Body of pancreas (tissue), 4 donors: ENCODE measurements at places on chromosomes 11 and 22.
A peak's percentile ranks its signal among the peaks of the same experiment; 100 is the strongest.

- DNase-seq = no peak
Observed at GRCh38 chr11:68956142-68956541, 24.6 kb downstream of the MRGPRD start.

DNA sequence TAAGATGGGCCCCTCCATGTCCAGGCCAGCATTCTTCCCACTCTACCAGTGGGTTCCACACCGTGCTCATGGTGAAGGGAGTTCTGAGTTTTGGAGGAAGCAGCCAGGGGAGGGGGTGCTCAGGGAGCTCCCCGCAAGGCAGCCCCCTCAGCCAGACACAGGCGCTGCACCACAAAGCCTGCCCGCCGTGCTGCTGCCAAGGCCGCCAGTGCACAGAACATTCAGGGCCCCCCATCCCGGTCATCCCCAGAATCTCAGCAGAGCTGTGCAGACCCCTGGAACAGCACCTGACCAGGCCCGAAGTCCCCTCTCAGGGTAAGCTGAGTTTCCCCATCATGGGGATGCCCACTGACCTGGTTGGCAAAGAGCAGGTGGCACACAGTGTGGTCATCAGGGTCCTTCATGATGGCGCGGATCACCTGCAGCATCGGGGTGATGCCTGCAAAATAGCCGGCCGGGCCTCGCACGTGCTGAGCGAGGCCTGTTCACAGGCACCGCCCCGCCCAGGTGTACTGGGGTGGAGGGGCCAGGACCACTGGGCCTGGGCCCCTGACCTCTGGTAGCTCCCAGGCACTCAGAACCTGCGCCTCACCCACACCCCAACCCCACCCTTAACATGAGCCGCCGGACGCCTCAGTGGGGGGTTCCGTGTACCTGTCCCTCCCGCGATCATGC, 12.4 kb upstream of the POLDIP3 start:
- no peak for DNase-seq

- no peak for DNase-seq
Observed at GRCh38 chr22:30893434-30894370, 74.9 kb downstream of the MORC2 start.

- no peak for DNase-seq
Observed at GRCh38 chr11:47374720-47375019, 3.7 kb downstream of the SPI1 start.

DNA sequence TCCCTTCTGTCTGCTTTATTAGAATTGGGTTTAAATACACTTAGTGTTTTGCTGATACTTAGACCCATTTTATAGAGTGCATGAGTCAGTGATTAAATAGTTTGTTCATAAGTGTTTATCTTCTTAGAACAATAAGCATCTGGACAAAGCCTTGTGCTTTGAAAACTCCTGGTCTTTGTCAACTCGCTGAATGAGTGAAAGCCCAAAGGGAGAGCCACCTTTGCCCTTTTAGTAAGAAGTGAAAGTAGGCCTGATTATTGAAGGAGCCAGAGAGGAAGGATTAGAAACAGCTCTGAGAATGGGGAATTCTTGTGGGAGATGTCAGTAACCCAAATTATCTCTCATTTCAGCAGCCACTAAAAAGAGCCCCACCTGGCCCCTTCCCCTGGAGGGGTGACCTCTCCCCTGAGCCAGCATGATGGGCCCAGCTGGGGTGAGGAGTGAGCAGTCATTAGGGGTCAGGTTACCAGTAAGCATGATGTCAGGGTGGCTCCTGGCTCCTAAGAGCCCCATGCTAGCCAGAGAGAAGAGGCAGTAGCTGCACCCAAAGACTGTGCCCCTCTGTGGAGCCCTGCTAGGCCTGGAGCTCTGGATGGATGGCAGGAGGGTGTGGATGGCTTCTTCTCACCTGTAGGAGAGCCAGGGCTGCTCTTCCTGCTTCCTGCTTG, 125.1 kb upstream of the E2F8 start:
- no peak for DNase-seq

GRCh38 chr11:16977136-16977993, 36.8 kb downstream of the PLEKHA7 start:
- DNase-seq = no peak

GRCh38 chr11:36567694-36568093, at the start of gene RAG1:
RAG1 (plus strand) TSS chr11:36568007; CDS start chr11:36573305, 5,298 bp downstream.
- DNase-seq = no peak

DNA sequence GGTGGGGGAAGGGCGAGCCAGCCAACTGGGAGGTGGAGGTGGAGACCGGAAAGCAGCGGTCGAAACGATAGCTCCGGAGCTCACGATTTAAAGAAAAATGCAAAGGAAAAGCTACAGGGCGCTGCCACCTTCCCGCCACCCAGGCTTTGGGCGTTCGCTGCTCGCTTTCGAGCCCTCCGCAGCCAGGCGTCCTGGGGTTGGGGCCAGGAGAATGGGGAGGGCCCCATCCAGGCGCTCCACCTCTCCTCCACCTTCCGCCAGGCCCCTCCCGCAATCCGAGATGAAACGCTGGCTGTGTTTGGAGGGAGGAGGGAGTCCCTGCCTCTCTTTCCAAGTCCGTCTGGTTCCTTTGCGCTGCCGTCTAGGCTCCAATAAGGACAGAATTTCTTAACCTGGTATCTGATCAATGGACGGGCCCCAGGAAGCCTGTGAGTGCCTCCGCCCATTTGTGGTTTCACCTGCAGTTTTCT, 483 bp upstream of the ABTB2 start:
- DNase-seq = peak; percentile 63

- DNase-seq = no peak
Observed at GRCh38 chr11:22276535-22276934, 61.6 kb upstream of the SLC17A6 start.

DNA sequence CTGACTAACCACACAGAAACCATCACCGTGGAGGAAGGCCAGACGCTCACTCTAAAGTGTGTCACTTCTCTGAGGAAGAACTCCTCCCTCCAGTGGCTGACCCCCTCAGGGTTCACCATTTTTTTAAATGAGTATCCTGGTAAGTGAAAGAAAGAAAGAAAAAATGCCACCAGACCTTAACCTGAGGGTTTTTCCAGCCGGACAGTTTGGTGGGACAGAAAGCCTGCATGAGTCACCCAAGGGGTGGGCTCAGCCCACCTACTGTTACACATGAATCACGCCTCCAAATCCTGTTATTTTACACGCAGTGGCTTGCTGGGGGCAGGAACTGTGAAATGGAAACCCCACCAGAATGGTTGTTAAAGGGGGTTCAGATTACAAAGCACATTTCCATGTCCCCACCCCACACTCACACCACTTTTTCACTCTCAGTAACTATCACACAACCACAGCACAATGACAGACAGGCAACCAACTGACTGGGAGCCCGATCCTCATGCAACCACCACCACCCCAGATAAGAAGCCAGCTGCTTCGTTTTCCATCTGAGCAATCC, 11.9 kb downstream of the CRTAM start:
- no peak for DNase-seq

GRCh38 chr11:61797263-61797944, 4.7 kb downstream of the FEN1 start:
- DNase-seq = peak; percentile 83

- DNase-seq = peak; percentile 15
Observed at GRCh38 chr11:69985641-69986439, 92.3 kb upstream of the ANO1 start.

DNA sequence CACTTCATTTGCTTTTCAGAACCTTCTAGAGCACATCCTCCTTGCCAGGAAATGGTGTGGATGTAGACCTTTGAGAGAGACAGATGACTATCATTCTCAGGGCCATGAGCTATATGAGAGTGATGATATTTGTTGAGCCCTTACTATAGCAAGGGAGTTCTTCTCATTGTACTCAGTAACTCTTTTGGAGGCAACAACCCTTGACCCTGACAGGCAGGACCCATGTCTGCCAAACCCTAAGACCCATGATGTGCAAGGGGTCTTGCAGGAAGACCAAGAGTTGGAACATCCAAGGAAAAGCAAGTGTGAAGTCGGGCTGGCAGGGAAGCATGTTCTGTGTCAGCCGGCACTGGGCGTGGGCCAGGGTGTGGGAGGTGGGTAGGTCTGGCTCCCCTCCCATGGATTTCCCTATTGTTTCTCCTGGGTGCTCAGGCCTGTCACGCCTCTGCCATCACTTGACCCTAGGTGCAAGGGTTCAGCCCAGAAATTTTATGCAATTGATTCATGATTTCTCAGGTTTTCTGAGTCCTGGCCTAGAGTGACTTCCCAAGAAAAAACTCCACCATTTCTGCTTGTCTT, 1.2 kb downstream of the FOLR3 start:
- no peak for DNase-seq

DNA sequence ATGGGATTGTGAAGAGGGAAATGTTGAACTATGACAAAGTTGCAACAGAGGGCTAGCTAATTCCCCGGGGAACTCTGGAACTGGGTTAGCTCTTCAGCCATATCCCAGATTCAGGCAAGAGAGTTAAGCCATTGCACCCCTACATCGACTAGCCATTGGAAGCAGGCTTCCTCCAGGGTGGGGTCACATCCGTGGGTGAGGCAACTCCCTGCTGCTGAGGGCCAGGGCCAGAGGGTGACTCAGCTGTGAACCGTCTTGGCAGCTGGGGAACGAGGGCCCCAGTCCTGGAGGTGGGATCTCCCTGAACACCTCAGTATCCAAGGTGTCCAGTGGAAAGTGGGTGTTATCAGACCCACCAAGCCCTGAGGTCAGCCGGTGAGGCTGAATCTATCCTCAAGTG, 41.1 kb downstream of the RPS6KA4 start:
- DNase-seq = peak; percentile 26

- DNase-seq = no peak
Observed at GRCh38 chr22:44218071-44218470, 37.3 kb downstream of the PARVG start.

DNA sequence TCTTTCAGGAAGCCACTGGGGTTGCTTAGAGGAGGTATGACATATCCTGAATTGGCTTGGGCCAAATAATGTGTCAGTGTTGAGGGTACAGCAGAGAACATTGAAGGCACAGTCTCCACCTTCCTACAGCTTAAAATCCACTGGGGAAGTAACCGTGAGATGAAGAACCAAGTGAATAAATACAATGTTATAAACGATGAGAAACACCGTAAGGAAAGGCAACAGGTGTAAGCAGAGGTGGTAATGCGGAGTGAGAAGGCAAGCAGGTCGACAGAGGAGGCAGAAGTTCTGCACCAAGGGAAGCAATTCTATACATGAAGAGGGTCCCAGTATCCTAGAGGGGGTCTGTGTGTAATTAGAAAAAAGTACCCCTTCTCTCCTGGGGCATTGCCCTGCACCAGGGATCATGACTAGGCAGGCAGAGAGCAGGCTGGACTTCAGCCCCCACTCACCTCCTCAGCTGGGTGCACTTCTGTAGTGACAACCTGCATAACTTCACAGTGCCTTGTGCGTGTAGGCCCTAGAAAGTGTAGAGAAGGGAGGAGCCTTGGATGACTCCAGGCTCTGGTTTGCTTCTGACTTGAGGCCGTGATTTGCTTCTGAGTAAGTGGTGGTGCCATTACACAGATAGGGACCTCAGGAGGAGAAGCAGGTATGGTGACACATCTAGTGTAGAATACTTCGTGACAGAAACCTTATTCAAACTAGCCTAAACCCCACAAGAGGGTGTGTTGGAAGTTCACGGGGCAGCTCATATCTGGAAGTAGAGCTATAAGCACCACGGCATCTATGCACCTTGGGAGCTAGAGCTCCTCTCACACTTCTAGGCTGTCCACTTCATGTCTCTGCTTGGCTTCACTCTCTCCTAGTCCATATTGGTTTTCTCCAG, 4.9 kb downstream of the MYOD1 start:
- DNase-seq = no peak

- no peak for DNase-seq
Observed at GRCh38 chr11:115497303-115497702, 6.9 kb downstream of the CADM1 start.

- no peak for DNase-seq
Observed at GRCh38 chr11:34154059-34154875, 48.8 kb downstream of the NAT10 start.

GRCh38 chr11:612201-612960, 3.4 kb downstream of the IRF7 start:
- DNase-seq = no peak

GRCh38 chr22:19823191-19823901, 31.3 kb downstream of the GNB1L start:
- DNase-seq = no peak
